ACHN (cell line): ENCODE measurements at places on chromosomes 4 and X.

DNA sequence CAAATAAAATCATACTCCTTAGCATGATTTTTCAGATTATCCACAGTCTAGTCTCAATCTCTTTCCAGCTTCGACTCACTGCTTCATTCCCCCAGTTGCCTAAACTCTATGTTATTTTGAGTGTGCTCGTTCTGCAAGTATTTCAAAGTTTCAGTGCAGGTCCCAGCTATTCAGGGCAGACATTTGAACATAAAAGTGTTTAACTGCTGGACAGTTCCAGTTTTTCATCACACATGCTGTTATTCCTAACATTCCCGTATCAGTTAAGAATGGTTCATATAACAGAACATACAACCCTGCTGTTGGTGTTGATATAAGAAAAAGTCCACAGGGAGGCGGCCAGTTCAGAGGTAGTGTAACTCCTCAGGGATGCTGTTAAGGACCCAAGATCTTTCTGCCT, 113.3 kb downstream of the SLIT2 start:
- no peak for DNase-seq

DNA sequence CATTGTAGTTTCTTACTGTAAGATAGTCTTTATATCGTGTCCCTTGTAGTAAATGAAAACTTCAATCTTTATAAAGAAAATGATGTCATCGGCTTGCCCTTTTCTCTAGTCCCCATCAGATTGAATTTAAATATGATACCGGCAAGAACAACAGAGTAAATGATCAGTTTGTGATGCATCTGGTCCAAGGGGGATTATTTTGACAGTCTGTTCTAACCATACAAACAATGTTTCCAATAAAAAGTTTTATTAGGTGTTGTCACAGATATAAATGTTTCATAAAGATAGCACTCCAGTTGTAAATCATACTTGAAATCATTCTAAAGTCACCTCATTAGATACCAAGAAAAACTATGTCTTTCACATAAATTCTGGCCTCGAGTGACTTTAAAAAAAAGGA, 72.3 kb downstream of the SLC9A6 start:
- DNase-seq = no peak

DNA sequence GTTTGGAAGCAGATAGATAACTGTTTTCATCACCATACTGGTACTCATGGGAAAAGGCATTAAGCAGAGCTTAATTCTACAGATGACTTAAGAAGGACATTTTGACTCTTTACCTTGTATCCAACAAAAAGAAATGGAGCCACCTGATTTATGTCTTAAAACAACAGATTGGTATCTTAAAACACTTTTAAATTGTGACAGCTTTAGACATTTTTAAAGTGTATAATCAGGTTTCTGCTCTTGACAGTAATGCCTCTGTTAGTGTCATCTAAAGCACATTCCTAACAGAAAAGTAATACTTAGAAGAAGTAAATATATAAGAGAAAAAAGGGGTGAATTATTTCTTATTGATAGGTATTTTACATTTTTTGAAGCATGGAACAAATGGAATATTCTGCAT, 55.9 kb downstream of the SPATA4 start:
- DNase-seq = no peak

GRCh38 chr4:14518136-14518535, 484.1 kb upstream of the CPEB2 start:
- no peak for DNase-seq

DNA sequence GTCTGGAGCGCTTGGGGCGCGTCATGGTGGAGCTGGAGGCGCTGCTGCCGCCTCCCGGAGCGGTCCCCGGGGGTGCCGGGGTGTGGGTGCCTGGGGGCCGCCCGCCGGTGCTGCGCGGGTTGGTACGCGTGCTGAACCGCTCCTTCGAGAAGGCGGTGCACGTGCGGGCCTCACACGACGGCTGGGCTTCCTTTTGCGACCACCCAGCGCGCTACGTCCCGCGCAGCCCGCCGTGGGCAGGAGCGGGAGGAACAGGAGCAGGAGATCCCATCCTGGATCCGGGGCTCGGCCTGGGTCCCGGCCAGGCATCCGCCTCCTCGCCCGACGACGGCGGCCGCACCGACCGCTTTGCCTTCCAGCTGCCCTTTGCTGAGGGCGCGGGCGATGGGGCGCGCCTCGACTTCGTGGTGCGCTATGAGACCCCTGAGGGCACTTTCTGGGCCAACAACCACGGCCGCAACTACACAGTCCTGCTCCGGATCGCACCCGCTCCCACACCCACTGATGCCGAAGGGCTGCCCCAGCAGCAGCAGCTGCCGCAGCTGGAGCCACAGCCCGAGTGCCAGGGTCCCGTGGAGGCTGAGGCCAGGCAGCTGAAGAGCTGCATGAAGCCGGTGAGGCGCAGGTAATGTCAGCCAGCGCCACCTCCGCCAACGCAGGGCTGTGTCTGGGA, 792 bp downstream of the PPP1R3F start:
- no peak for DNase-seq

- DNase-seq = peak; percentile 61
Observed at GRCh38 chrX:104922206-104922621, 298.3 kb downstream of the TEX13A start.

- DNase-seq = no peak
Observed at GRCh38 chrX:77415161-77415560, 32.0 kb upstream of the FGF16 start.

GRCh38 chr4:18075823-18076433, 54.4 kb upstream of the LCORL start:
- DNase-seq = peak; percentile 16

GRCh38 chr4:161252520-161253141, 911.2 kb downstream of the FSTL5 start:
- DNase-seq = peak; percentile 37

DNA sequence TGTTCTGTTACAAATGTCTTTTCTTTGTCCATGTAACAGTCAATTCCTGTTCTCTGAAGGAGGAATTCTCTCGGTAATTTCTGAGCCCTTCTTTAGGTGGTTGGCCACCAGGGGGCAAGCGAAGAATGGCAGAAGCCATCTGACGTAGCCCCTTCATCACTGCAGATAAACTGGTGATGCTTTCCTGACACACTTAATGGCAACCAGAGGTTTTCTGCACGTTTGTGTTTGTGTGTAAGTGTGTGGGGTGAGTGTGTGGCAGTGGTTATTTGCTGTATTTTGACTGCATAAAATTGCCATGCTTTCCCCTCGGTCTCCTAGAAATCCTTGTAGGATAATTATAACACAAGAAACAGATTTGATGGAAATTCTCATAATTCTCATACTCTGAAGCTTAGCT, 64.8 kb upstream of the STOX2 start:
- DNase-seq = peak; percentile 68

GRCh38 chr4:14124816-14125215, 497.3 kb upstream of the BOD1L1 start:
- DNase-seq = no peak

DNA sequence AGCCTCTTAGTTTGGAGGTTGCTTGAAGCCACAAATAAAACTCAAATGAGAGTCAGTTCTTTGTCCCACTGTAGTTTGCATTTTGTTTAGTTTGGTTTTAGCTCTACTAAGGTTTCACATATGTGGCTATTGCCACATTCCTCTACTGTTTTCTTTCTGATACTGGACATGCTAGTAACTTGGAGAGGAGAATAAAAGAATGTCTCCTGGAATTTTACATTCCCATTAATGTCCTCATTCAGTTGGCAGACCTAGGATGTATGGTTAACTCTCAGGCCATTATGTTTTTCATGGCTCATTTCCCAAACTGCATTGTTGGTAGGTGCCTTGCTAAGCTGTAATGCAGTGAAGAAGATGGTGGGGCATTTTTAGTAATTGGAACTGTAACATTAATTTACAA, 29.9 kb downstream of the UPRT start:
- DNase-seq = no peak

GRCh38 chr4:10305816-10306215, 151.4 kb downstream of the ZNF518B start:
- no peak for DNase-seq

GRCh38 chrX:11111947-11112346, 815 bp downstream of the HCCS start:
- no peak for DNase-seq

DNA sequence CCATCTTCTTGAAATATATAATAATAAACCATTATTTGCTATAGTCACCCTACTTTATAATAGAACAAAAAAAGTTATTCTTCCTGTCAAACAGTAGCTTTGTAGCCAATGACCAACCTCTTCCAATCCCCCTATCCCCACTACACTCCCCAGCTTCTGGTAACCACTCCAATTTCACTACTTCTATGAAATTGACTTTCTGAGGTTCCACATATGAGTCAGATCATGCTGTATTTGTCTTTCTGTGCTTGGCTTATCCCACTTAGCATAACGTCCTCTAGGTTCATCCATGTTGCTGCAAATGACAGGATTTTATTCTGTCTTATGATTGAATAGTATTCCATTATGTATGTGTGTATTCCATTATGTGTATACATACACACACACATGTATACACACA, 809.7 kb upstream of the NDST4 start:
- DNase-seq = no peak

- DNase-seq = no peak
Observed at GRCh38 chr4:187782286-187782824, 213.2 kb upstream of the ZFP42 start.

GRCh38 chrX:66625525-66625924, 13.4 kb downstream of the EDA2R start:
- DNase-seq = no peak

DNA sequence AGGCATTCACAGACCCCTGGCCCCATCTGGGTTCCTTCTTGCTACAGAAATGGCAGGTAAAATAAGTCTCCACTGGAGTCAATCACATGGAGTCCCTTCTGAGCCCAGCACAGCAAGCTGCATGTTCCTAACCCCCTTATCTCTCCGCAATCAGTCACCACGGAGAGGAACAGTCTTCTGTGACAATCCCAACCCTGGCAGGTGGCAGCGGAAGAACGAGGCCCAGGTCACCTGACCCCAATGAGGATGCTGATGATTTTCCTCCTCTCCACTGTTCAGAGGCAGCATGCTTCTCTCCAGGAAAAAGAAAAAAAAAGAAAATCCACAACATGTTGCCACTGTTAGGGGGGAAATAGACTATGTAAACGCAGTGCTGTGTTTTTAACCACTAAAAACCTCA, 50.1 kb downstream of the TSPAN5 start:
- DNase-seq = no peak

DNA sequence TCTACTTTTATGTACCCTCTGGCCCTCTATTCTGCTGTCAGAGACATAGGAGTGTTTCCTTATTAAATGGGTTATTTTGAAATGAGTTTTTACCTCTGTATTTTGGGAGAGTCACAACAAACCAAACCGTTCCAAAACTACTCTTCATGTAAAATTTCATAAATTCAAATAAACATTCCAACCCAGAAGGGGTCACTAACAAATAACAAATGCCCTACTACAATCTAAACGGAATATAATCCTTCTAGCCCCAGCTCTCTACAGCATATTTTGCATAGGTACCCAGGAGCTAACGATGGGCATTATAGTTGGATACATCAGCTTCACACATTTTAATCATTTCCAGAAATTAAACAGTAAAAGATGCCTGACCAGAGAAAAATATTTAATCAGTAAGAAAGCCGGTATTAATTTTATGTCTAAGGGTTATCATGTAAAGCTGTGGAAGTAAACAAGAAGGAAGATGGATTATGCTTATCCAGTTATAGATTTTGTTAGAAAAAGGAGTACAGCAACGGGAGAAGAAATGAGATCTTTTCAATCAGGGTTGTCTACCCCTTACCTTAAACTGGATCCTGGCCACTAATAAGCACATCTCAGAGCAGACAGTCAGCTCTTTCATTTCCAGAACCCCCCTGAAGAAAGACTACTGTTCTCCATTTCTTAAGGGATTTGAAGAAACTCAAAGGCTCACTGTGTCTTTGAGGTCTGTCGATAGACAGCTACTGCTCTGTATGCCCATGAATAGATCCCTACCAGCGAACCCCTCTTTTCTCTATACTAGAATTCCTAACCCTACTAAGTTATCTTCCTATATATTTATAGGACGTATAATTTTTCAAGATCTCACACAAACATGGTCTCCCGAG, 1.2 kb downstream of the UGDH start:
- DNase-seq = no peak
